Ureter (tissue), 1 donor: ENCODE measurements at places on chromosomes 12 and 14. TPM values are rescaled to one million over a fixed set of nuclear protein-coding genes. Genes with fewer than 3 reads are reported as not detected.
A peak's percentile ranks its signal among the peaks of the same experiment; 100 is the strongest.

GRCh38 chr12:67909681-67910080 is 79.6 kb upstream of the IFNG-AS1 start:
- no peak for DNase-seq

- no peak for DNase-seq
Observed at GRCh38 chr14:92658684-92659083, 89.7 kb downstream of the LGMN start.

- no peak for DNase-seq
Observed at GRCh38 chr14:52547526-52547925, 4.8 kb downstream of the TXNDC16 start.

DNA sequence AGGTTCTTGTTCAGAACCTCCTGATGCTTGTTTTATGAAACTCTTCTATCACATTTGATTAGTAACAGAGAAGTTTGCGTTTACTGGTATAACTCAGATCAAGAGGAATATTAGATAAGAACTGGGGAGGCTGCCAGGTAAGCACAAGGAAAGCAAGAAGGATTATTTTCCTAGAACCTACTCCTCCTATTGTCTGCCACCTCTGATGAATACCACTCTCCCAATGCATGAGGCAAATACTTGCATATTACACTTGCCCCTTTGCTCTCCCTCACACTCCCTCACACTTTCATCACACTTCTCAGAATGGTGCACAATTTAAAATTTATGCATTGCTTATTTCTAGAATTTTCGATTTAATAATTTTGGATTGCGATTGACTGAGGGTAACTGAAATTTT is 43.6 kb downstream of the LIN7A start:
- DNase-seq = no peak

GRCh38 chr12:19198272-19198671 is 68.7 kb downstream of the PLEKHA5 start:
- DNase-seq = no peak

DNA sequence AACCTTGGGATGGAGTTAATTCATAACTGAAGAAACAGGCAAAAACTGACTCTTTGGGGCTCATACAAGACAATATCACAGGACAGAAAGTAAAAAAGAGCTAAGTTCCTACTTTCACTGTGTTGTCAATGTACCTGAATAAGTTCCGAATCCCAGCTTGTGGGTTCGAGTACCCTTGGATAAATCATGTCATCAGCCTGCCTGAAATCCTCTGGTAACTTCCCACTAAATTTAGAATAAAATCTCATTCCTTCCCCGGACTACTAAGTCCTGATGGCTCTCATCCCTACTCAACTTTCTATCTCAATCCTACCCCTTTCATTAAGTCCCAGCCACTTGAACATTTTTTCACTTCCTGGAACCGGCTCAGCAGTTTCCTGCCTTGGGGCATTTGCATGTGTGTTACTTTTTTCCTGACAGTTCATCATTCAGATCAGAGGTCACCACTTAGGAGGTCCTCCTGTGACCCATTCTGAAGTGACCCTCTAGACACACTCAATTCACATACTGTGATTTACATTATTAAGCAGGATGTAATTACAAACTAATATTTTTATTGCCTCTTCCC is 12.7 kb downstream of the ERP29 start:
- no peak for DNase-seq

GRCh38 chr12:66409195-66409871 is 107.0 kb downstream of the HELB start:
- DNase-seq = no peak

DNA sequence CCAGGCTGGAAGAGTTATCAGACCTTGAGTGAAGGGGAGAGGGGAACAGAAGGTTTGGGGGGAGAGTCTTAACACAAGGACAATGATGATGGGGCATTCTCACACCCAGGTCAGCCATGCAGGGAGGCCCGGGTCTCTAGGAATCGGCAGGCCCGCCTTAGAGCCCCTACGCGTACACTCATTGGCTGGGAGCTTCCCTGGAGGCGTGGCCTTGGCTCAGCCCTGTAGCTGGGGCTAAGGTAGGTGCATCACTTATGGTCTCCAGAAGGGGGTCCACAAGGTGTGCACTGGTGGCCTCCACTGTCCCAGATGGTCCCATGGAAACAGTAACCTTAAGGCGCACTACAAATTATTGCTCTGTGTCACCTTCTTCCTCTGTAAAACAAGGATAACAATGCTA is 660.1 kb downstream of the MED13L start:
- no peak for DNase-seq

DNA sequence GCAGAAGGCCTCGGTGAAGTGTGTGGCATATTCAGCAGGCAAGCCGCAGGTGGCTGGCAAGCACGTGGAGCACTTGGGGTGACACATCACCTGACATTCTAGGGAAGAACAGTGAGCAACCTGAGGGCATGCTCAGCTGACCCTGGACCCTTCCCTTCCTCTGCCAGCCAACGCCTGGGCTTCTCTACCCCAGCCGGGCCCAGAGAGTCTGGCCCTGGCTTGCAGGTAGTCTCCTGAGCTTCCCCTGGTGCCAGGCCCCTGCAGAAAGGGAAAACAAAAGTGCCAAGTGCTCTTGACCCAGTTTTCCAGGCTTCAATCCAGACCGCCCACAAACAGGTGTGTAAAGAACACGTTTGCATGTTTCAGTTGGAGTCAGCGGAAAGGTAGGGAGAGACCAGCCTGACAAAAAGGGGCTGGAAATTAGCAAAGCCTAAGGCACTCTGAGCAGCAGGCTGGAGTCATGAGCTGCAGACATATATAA is 45.7 kb downstream of the PRKAB1 start:
- no peak for DNase-seq

- DNase-seq = no peak
Observed at GRCh38 chr14:98736701-98737338, 535.2 kb downstream of the BCL11B start.

DNA sequence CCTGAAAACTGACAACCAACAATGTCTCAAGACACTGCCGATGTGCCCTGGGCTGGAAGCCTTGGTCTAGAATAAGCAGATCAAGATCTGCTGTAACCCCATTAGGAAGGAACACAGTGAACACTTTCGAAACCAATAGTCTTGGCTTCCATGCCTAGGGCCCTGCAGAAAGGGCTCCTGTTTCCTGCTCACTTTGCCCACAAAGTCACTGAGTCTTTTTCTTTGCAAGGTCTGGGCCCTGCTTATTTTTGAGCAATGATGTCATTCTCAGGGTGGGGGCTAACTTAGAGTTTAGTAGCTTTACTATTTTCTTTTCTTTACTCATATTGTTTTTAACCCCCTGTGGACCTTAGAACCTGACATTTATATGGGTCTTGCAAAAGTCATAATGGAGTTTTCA is 704.2 kb upstream of the TMEM132C start:
- no peak for DNase-seq

- DNase-seq = no peak
Observed at GRCh38 chr12:92065639-92066038, 80.0 kb downstream of the BTG1 start.

DNA sequence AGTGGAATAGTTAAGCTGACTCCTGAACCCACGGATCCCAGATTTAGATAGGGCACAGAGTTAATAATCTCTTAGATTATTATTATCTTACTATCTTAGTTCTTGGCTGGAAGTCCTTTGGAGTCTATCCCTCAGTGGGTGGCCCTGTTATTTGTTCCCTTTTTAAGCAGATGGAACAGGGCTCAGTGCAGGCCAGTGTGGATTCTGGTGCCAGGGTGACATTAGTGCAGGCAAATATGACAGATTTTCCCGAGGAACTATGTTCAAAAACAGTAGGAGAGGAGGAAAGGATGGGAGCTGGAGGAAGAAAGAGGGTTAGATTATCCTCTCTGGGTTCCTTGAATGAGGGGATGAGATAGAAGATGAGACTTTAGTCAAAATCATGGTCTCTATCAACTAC is 41.4 kb upstream of the CISTR start:
- DNase-seq = no peak

GRCh38 chr14:75539561-75540478 is 17.6 kb downstream of the BATF start:
- no peak for DNase-seq

GRCh38 chr14:78673845-78674244 is 503.7 kb downstream of the NRXN3 start:
- no peak for DNase-seq

- no peak for DNase-seq
Observed at GRCh38 chr14:88681755-88682494, 110.8 kb downstream of the EML5 start.

- no peak for DNase-seq
Observed at GRCh38 chr12:92547906-92548305, 154.9 kb upstream of the PLEKHG7 start.

DNA sequence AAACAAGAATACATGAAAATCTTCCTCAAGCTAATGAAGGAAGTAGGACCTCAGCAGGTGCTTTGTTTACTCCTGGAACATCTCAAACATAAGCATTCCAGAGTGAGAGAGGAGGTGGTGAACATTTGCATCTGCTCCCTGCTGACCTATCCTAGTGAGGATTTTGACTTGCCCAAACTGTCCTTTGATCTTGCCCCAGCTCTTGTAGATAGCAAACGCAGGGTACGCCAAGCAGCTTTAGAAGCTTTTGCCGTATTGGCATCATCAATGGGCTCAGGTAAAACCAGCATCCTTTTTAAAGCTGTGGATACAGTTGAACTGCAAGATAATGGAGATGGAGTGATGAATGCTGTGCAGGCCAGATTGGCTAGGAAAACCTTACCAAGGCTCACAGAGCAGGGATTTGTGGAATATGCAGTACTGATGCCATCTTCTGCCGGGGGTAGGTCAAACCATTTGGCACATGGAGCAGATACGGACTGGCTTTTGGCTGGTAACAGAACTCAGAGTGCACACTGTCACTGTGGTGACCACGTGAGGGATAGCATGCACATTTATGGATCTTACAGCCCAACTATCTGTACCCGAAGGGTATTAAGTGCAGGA is 1.9 kb downstream of the TOGARAM1 start:
- no peak for DNase-seq

GRCh38 chr14:58639842-58640484 is 2.2 kb downstream of the DACT1 start:
- peak; percentile 65 for DNase-seq

DNA sequence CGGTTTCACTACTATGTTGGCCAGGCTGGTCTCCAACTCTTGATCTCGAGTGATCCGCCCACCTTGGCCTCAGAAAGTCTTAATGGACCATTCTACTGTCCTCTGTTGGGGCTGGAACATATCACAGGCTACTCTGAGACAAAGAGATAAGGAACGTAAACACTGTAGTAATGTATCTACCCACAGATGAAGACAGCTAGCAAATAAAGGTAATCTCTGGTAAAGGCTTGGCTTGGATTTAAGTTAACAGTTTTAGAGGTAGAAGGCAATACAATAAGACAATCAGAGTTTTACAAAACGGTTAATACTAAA is 44.6 kb upstream of the ISM2 start:
- no peak for DNase-seq

DNA sequence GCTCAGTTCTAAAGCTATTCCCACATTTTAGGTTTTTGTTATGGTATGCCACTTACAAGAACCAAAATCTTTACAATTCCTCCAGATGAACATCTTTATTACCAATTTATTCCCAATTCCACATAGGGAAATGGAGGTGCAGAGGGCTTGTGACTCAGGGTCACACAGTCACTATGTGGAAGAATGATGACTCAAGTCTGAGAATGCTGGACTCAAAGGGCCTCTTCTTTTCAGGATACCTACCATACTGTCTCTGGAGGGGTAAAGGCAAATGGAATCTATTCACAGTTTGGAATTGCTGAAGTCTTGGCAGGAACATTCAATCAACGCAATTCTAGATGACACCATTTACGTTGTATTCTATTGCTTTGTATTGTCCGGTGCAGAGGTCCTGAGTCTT is 48.2 kb upstream of the MANSC4 start:
- no peak for DNase-seq

- DNase-seq = no peak
Observed at GRCh38 chr14:64878837-64879634, 671 bp downstream of the SPTB start.

- DNase-seq = no peak
Observed at GRCh38 chr14:81516986-81517797, 16.5 kb downstream of the SEL1L start.

GRCh38 chr14:35336494-35337268 is 44.5 kb downstream of the PSMA6 start:
- peak; percentile 91 for DNase-seq

The FITM1 gene
- total RNA-seq = 0.55 TPM

The KRT78 gene
- not detected for total RNA-seq

The RNASE7 gene
- 0.94 TPM for total RNA-seq

The CRADD gene
- 18.7 TPM for total RNA-seq

The KRT79 gene
- not detected for total RNA-seq

The B3GNT4 gene
- total RNA-seq = not detected

The MUCL1 gene
- total RNA-seq = not detected

The HOXC5 gene
- 1.7 TPM for total RNA-seq

The SLC25A47 gene
- total RNA-seq = not detected

The CLEC4C gene
- total RNA-seq = not detected

The KCNJ8 gene
- 10.5 TPM for total RNA-seq

The FBXW8 gene
- total RNA-seq = 32.0 TPM

The LIN7A gene
- 7.2 TPM for total RNA-seq

The IPO8 gene
- 52.3 TPM for total RNA-seq
